ENCODE measurements at places on chromosomes 5 and 9. TPM values are rescaled to one million over a fixed set of nuclear protein-coding genes. Genes with fewer than 3 reads are reported as not detected.

ZDHHC11 gene
- 14.9 TPM for total RNA-seq

WWC1 gene
- 17.9 TPM for total RNA-seq

PCDHB4 gene
- 0.68 TPM for total RNA-seq

CAMK4 gene
- 0.75 TPM for total RNA-seq

ARSI gene
- total RNA-seq = 1.6 TPM

NOXA1 gene
- total RNA-seq = 31.1 TPM

SUSD1 gene
- total RNA-seq = 23.9 TPM

FAXDC2 gene
- total RNA-seq = 10.3 TPM

HTR1A gene
- total RNA-seq = not detected

SHROOM1 gene
- total RNA-seq = 244 TPM

MYMK gene
- total RNA-seq = not detected

CORO2A gene
- 43.3 TPM for total RNA-seq

VLDLR gene
- total RNA-seq = 0.80 TPM

SIMC1 gene
- 15.0 TPM for total RNA-seq

ANKRD34B gene
- total RNA-seq = not detected

SPINK7 gene
- total RNA-seq = not detected

GFRA3 gene
- total RNA-seq = not detected

SAXO1 gene
- total RNA-seq = not detected

TRUB2 gene
- 6.0 TPM for total RNA-seq

GPR150 gene
- 0.41 TPM for total RNA-seq

CHMP5 gene
- total RNA-seq = 100 TPM

KIF24 gene
- total RNA-seq = 0.82 TPM

SIL1 gene
- total RNA-seq = 20.6 TPM

FOXD4L5 gene
- total RNA-seq = not detected

DROSHA gene
- 34.5 TPM for total RNA-seq
